ENCODE measurements at places on chromosomes 13 and 19.

GRCh38 chr13:22018836-22019210, 347.9 kb downstream of the FGF9 start:
- DNase-seq, result no peak

- DNase-seq, result no peak
Measured at GRCh38 chr13:31631746-31632145, 107.6 kb upstream of the RXFP2 start.

DNA sequence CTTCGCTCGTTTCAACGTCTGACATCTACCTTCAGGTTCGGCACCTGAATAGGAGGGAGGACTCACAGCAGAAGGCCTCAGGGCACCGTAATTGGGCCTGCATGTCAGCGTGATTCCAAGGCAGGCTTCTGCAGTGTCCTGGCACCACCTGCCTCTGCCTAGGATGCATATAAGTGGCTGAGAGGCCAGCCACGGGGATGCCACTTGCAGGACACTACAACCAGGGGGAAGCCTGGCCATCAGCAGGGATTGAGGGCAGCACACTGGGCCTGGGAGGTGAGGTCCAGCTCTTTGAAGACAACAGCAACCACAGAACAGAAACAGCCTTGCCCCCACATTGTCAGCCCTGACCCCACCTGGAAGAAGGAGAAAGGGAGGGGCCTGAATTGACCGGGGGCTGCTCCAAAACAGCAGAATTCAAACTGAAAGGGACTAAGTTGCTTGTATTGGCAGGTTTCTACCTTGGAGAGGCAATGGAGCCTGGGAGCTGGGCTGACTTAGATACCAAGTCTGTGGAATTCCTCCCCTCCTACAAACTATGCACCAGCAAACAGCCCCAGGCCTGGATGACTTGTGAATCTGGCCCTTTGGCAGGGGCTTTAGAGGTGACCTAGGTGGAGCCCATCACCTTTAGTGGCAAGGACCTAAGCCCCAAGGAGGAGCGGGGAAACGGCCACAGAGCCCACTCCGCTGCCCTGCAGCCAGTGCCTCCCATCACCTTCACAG, 34.1 kb upstream of the POMP start:
- DNase-seq, result no peak

GRCh38 chr19:39870171-39870971, 24.2 kb upstream of the FBL start:
- peak; percentile 4 for DNase-seq

- no peak for DNase-seq
Measured at GRCh38 chr13:44768775-44769581, 192.8 kb upstream of the TSC22D1 start.
